ENCODE measurements at places on chromosomes 4 and X.

- no peak for DNase-seq
Measured at GRCh38 chr4:110737931-110738330, 115.1 kb upstream of the PITX2 start.

GRCh38 chr4:86247906-86248305 lies 111.9 kb downstream of the MAPK10 start:
- no peak for DNase-seq

DNA sequence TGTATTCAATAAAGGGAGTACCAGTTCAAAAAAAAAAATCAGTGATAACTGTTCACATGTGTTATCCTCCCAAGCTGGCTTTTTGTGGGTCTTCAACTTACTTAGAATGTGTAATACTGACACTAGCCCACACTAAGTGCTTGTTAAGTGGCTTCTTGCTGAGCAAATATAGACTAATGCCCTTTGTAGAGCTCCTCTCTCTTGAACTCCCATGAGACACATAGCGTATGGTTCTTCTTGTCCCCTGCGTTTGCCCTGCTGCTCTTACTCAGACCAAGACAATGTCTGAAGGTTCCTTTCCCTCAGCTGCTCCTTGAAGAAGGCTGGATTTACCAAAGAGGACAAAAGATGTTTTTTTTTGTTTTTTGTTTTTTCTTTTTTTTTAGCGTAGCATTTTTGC lies 110.9 kb downstream of the FRAS1 start:
- no peak for DNase-seq

- no peak for DNase-seq
Measured at GRCh38 chr4:183657564-183657963, 1.4 kb downstream of the RWDD4 start.

- no peak for DNase-seq
Measured at GRCh38 chrX:28312965-28313364, 274.3 kb upstream of the IL1RAPL1 start.

DNA sequence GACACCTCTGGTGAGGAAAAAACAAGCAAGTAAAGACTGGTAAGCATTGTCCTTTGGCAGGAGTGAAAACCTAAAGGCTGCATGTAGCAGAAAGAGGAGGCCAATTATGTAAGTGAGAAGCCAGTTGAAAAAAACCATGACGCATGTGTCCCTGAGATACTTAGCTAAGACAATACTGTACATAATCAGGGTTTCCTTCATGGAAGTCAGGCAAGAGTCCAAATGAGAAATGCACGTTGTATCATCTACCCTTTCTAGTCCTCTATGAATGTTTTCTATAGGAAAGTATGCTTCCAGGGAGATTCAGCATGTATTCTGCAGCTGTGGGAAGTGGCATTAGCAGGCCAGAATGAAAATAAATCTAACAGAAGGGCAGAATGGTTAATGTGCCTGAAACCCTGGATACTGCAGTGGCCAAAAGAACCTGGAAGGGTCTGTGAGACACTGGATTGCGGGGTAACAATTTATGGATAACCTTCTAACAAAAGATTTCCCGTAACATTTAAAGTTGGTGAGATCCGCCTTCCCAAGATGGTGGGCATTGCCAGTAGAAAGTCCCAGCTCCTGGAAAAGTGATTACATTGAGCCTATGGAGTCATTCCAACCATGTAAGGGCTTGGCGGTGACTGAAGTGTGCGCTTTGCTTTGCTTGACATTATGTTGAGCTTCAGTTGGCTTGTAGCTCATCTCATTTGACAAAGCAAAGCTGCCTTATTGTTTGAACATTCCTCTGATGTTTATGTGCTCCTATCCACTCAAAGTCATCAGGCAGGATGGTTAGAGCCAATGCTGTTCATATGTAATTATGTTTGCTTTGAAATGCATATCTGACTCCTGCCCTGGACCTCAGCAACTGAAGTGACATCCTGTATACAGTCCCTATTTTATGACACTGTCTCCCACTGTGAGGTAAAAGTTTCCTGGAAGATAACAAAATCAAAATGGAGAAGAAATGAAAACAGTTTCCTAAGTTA lies 200.4 kb downstream of the ARHGAP24 start:
- no peak for DNase-seq

GRCh38 chr4:8296491-8296890 lies 26.9 kb downstream of the HTRA3 start:
- no peak for DNase-seq

- no peak for DNase-seq
Measured at GRCh38 chrX:154409222-154409871, at the start of gene DNASE1L1. Gene DNASE1L1 (minus strand): TSS chrX:154409254. CDS start chrX:154405568, 3,686 bp downstream.

DNA sequence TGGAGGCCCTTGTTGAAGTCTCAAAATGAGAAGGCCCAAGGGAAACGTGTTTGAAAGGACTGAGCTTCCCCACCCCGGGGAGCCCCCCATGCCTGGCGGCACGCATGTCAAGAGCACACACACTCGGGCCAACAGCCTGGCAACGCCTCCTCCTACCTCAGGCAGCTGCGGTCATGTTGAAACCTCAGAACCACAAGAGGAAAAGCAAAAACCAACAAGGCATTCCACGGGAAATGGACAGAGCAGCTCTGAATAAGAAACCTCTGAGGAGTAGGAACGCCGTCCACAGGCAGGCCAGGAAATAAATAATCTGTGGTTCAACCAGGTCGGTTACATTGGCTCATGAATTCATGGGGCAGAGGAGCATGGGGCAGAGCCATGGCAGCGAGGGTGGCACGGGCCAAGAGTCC lies 95.7 kb upstream of the AFAP1 start:
- DNase-seq, result no peak

DNA sequence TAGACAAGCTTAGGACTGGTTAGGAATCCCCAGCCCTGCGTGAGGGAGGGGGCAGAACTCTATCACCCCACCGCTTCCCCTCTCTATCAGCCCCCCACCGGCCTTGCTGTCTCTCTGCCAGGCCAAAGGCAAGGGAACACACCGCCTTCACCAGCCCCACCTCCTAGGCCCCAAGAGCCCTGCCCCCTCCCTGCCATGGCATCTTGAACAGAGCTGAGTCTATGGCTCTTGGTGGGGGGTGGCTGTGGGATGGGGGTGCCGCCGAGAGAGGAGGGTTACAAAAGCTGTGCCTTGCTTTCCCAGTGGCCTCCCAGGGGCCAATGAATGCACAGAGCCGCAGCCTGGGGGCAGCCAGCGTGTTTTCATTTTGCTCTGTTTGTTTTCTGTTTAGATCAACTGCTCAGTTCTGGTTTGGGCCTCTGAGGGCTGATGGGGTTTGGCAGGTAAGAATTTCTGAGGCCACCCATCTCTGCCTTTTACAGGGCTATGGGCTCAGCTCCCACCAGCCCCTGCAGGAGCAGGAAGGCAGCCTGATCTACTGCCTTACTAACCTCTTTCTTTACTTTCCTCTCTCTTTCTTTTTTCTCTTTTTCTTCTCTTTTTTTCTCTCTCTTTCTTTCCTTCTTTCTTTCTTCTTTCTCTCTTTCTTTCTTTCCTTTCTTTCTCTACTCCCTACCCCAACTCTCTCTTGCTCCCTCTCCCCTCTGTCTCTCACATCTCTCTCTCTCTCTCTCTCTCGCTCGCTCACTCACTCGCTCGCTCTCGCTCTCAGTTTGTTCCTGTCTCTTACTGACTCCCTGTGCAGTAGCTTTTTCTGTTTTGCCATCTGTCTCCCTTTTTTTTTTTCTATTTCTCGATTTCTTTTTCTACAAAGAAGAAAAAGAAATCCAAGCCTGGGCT lies 128.3 kb downstream of the PJA1 start:
- no peak for DNase-seq

- no peak for DNase-seq
Measured at GRCh38 chr4:150056569-150056968, 21.7 kb upstream of the DCLK2 start.

DNA sequence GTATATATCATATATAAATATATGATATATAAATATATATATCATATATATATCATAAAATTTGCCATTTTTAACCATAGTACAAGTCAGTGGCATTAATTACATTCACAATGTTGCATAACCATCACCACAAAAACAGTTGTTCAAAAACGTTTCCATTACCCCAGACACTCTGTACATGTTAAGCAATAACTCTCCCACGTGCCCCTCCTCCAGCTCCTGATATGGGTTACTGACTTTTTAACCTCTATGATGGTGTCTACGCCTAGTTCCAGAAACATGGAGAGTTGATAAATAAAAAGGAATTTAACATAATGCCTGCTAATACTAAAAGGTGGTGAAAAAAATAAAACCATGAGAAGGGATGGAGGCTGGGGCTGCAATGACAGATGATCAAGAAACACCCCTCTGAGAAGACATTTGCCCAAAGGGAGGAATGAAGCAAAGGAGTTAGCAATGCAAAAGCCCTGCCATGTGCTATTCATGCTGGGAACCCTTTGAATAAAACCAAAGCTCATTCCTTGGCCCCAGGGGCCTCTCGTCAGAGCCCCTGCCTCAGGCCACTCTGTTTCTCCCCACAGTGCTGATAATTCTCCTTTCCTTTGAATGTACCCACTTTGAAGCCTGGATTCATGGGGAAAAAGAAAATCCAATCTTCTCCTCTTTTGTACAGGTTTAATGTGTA lies 144.3 kb downstream of the NWD2 start:
- no peak for DNase-seq

DNA sequence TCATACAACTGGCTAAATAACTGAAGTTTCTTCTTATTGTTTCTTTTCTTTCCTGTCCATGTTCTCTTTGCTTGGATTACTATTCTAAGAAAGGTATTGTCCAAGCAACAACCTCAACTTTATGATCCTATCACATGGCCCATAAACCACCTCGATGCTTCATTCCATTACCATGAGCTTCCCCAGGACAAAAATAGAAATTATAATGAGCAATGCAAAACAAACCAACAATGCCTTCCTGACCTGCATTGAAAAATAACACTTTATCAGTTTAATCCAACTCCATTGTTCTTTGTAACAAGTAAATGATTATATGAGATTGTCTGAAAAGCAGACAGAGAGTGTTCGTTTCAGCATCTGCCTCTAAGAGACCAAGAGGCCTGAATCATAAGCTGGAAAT lies 148.8 kb downstream of the HS6ST2 start:
- no peak for DNase-seq

DNA sequence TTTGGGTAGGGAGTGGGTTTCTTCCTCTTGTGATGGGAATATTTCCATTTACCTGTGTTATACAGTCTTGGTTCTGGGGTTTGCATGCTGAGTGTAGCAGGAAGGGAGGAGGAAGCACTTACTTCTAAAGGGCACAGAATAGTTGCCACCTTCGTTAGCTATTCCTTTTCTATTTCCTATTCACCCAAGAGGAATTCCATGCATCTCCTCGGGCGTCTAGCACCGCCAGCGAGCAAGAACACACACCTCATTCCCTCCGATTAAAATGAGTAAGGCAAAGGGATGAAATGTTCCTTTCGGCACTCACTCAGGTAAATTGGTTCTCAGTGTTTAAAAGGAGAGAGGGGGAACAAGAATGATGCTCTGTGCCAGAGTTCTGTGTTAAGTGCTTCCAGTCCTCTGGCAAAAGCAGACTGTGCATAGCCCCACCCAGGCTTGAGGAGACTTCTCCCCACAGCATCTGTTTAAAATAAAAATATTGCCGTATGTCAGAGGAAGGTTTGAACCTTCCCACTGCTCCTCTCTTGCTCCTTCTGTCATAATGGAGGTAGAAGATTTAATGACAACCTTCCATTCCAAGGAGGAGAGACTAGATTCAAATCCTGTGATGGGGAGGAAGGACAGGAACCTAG lies 351.4 kb downstream of the PTTG2 start:
- no peak for DNase-seq

DNA sequence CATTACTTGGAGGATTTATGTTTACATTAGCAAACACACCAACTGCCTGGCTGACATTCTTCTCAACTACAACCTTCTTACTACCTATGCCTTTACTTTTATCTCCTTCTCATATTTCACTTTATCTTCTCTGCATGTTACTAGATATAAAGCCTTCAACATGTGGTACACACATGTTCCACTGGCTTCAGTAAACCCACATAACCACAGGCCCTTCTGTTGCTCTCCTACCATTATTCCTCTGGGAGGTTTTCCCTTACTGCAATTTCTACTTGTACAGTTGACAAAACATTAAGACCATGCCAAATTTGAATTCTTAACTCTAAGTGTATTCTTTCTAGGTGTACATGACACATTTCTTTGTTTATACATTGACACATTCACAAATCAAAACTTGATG lies 133.1 kb downstream of the ARAP2 start:
- no peak for DNase-seq

DNA sequence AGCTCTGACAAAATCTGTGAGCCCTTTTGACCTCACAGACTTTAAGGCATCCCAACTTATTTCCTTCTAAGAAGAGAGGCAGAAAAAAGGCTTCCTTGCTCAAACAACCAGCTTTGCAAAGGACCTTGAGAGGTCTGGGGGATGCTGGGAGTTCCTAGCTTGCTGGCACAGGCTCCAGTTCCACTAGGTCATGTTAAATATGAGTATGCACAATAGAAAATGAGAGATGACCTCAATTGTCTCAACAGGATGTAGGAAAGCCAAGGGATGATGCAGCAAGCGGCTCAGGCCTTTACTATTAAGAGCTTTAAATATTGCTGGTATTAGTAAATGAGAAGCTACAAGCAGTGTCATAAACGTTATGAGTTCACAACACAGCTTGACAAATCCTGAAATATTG lies 13.3 kb upstream of the ZNF827 start:
- DNase-seq, result no peak

DNA sequence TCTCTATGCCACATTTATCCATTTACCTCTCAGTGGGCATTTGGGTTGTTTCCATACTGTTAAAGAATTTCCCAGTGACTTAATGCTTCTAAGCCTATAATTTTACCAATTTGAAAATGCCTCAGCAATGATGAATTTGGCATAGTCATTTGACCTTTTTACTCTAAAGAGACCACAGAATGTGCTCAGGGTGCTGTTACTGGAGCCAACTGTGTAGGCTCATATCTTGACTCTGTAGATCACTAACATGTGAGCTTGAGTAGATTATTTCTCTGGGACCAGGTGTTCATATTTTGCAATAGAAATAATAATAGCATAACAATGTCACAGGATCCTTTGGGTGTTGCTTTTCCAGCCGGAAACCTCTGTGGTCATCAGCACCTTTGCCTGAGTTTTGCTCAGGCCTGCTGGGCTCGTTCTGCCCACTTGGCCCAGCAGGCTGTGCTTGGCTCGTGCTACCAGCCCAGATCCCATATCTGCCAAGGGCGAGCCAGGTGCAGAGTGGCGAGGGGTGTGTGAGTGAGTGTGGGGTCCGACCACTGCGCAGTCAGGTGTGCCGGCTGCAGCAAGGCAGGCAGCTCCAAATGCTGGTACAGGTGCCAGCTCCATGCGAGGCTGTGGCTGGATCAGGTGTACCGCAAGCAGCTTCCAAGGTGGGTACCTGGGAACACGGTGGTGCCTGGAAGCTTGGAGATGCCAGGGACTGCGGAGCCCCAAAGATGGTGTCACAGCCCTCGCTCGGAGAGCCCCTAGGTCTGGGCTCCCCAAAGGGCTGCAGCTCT lies 70.6 kb upstream of the ANK2 start:
- DNase-seq, result no peak

DNA sequence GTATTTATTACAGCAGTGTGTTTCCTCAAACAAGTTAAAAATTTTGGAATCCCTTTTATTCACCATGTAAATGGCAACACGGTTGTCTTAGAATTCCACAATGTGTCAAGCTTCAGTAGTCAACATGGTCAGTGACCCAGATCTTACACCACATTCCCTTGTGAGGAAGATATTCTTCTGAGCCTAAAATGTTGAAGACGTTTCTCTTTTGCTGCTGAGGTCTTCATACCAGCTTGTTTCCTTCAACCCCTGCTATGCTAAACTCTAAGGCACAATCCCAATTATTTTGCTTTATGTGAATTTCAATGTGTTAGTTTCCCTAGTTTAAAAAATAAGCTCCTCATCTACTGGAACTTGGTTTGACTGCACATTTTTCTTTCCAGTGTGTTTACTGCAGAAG lies 17.6 kb upstream of the LDB2 start:
- DNase-seq, result no peak
